ENCODE measurements at places on chromosomes 12 and 14.
A peak's percentile ranks its signal among the peaks of the same experiment; 100 is the strongest.

DNA sequence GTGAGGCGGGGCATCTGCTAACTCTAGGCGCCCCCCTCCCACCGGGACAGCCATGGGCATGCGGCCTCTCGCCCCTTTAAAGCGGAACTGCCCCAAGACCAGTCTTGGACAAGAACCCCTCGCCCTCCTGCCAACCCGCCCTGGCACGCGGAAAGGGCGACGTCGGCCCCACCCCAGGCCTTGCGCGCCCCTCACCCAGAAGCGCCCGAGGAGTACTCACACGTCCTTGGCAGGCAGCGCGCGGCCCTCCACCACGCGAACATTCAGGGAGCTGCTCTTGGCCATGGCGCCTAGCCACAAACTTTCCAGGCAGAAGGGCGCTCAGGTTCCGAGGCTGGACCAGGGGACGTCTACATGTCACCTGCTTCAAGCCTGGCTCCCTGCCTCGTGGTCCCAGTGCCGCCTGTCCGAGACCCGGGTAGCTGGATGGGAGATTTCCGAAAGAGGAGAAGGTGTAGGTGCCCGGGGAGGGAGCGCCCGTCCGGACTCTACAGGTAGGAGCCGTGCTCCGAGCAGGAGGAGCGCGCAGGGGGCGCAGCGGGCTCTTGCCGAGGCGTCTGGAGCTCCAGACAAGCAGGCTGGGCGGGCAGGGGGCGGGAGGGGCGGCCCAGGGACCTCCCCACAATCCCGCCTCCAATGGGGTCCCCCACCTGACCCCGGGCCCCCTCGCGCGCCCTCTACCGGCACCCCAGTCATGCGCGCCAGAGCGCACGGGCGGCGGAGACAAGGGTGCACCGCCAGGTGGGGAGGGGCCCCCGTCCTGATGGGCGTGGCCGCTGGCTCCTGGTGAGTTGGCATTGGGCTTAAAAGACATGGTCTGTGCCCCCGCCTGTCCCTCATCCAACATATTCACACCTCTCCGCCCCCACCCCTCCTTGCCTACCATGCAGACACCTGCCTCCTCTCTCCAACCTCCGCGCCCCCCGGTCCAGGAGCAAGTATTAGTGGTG is at the start of gene RASAL1:
TSS of gene RASAL1 (minus strand) at position 584 of the 950 bp plus-strand sequence. CDS start at position 285, 299 bp downstream.
- DNase-seq = peak; percentile 80

DNA sequence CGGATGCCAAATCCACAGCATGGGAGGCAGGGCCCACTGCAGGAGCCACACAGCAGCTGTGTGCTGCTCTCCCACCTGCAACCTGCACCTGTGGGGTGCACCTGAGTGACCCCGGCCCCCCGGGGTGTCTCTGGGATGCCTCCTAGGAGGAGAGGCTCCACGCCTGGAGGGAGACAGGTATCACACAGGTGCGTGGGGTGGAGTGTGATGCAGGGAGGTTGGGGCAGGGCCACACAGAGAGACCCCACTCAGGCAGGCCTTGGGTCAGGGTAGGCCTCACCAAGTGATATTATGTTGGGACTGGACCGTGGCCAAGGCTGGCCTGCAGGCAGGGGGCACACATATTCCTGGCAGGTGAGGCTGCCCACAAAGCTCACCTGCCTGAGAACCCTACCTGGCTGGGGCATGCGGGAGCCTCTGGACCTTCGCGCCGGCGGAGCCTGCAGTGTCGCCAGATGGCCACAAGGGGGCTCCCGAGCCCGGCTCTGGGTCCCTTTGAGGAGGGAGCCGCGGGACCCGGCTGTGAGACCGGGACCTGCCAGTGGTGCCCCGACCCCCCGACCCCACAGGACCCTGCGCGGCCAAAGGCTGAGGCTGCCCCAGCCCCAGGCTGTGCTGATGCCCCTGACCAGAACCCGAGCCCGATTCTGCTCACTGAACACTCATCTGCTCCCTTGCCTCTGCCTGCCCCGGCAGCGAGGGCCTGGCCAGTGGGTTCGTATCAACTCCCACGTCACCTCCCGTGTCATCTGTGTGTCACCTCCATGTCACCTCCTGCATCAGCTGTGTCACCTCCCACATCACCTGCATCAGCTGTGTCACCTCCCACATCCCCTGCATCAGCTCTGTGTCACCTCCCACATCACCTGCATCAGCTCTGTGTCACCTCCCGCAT is 11.4 kb downstream of the TMEM121 start:
- DNase-seq = peak; percentile 68

- no peak for DNase-seq
Observed at GRCh38 chr14:38255408-38255672, 553 bp downstream of the CLEC14A start.

DNA sequence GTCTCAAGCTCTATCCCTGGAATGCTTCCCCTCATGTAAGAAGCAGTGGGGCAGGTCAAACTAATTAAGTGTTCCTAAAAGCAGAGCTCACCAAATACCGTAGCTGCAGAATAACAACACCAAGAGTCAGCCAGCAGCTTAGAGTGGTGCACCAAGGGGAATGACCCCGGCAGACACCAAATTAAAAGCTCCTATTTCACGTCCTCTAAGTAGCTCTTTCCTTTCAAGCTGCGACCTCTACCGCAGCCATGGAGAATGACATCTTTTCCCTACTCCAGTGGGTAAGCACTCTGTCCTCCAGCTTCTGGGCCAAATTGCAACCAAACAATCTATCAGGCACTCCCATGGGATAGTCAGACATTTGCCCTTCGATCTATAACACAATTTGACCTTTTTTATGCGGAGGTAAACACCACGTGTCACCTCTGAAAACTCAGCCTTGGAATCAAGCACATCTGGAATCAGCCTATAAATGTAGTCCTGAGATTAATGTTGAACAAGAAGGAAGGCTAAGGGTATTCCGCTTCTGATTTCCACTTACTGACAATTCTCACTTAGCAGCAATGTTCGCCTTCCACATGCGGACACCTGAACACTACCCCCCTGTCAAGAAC is 67.6 kb upstream of the CDKN3 start:
- DNase-seq = peak; percentile 31

GRCh38 chr14:24317141-24317928 is 6.0 kb downstream of the LTB4R start:
- DNase-seq = no peak

DNA sequence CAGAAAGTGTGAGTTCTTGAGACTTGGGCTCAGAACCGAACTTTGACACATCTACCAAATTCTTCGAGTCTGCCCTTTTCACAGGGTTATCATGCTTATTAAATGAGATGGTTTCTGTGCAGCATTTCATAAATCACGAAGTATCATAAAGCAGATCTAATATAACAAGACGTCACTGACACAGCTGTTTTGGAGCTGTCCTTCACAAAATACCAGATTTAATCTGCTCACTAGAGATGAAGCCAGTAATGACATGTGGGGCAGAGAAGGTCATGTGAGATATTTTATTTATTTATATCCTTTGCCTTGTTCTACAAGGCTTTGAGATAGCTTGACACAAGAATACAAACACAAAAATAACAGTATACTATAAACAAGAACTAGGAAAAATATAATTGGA is 127.0 kb downstream of the RPAP3 start:
- no peak for DNase-seq

DNA sequence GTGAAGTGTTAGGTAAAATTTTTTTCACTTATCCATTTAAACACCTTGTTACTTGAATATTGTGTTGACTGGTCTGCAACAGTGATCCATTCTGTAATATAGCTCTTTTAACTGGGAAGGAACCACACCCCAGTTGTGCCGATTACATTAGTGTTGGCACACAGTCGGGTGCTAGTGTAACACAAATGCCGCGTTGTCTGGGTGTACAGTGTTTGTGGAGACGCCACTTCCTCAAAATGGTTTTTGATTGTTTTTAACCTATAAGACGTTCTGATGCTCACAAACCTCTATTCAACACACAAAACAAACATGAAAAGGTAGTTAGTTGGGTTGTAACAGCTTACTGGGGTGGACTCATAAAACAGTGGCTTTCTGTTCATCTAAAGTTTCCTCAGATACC is 48.0 kb upstream of the TRAF3 start:
- DNase-seq = no peak

- DNase-seq = no peak
Observed at GRCh38 chr14:30798516-30798915, 75.8 kb upstream of the COCH start.

- no peak for DNase-seq
Observed at GRCh38 chr12:103468837-103469236, 26.9 kb downstream of the C12orf42 start.

DNA sequence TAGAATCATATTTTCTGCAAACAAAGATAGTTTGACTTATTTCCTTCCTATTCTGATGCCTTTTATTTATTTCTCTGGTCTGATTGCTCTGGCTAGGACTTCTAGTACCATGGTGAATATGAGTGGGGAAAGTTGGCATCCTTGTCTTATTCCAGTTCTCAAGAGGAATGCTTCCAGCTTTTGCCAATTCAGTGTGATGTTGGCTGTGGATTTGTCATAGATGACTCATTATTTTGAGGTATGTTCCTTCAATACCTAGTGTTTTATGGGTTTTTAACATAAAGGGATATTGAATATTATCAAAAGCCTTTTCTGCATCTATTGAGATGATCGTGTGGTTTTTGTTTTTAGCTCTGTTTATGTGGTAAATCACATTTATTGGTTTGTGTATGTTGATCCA is 139.4 kb upstream of the CNTN1 start:
- DNase-seq = no peak

DNA sequence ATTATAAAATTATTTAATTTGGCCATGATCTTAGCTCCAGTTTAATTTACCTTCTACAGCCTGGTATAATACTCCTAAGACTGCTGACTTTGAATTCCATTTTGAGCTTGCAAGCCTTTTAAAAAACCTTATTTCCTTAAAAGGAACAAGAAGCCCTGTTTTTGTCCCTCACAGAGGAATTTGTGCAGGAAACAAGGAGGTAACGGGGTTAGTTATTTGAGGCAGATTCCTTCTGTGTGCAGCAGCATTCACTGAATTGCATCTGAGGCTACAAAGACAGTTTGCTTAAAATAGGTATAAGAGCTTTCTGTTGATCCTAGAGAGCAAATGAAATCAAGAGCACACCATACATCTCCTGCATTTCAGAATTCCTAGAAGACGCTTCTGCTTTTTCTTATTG is 403.3 kb upstream of the PRICKLE1 start:
- no peak for DNase-seq

DNA sequence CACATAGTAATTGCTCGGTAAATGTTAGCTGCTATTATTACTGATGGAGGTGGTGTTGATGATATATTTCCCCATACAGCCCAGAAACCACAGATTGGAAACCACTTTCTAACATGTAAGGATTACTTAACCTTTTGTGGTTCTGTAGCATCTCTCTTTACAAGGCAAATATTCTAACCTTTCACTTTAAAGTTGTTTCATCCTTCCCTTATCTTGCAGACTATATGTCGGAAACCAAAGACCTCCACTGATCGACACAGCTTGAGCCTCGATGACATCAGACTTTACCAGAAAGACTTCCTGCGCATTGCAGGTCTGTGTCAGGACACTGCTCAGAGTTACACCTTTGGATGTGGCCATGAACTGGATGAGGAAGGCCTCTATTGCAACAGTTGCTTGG is 75.8 kb downstream of the FRMD6 start:
- DNase-seq = no peak

- DNase-seq = no peak
Observed at GRCh38 chr14:102320671-102321455, 1.3 kb downstream of the ZNF839 start.

DNA sequence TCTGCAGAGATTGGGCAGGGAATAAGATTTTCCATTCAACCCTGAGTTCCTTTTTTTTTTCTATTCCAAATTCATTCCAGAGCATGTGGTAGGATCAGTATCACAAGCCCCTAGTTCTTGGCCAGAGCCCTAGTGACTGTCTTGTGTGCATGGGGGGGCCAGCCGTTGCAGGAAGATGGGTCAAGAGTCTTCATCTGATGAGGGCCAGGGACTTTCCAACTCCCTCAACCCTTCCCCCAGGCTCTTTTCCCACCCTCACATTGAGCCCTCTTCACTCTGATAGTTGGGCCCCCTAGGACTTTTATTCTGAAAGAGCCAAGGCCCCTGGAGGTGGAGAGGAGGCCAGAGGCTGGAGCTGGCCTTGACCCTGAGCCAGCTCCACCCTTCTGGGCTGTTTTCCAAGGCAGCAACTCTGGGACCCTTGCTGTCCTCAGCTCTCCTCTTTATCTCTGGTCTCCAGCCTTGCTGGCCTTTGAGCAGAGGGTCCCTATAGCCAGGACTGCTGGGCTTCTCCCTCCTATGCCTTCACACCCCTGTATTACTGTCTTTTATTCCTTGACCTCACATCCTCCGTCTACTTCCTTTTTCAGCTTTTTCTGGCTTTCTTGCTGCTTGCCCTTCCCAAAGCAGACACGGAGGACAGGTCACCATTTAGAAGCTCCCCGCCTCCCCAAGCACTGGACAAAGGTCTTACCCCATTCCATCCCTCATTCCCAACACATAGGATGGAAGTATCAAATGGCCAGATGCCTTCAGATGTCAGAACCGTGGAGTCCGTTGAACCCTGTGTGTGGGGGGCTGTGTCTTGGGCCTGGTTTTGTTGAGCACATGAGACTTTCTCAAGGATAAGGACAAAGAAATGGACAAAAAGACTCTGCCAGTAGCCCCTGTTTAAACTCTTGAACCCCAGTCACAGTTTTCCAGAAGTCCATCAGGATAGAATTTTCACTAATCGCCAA is 5.6 kb downstream of the RBP5 start:
- DNase-seq = no peak

DNA sequence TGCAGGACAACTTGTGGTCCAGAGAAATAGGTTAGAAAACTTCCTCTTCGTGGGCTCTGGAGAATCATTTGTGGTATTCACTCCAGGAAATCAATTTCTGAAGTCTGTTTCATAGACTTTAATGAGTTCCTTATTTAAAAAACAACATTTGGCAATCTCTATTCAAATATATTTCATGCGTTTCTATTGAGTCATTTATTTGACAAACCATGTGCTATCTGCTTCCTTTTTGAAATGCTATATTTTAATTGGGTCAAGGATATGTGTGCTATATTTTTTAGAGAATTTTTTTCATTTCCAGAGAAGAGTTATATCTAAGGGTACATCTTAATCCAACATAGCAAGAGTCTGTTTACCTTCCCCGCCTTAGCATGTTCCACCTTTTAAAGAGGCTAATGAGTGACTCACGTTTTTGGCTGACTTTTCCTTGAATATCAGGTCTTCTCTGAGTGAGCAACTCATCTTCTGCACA is 252.4 kb upstream of the EGLN3 start:
- DNase-seq = no peak

DNA sequence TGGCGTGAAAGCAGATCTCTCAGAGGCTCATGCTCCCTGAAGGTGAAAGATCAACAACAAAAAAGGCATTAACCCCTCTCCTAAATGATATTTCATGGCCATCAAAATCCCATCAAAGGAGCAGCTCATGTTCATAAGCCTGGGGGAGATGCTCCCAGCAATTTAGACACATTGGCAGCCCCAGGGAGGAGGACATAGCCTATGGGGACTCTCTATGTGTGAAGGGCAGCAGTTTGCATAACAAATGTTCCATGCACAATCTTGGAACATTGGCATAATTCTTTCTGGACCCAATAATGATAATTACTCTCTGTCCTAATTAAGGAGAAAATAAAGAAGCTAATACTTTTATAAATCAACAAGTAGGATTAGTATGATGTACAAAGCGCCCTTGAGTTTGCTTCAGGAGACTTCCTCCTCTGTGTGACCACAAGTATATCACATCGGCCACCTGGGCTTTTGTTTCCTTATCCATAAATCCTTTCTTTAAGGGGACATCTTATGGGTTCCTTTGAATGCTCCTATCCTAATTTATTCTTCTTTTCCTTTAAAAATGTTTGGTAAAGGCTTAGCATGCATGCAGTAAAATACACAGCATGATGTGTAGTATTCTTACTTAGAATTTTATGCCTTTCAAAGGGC is 161.9 kb upstream of the PLEKHG7 start:
- no peak for DNase-seq

GRCh38 chr12:27652174-27652763 is 44.0 kb upstream of the REP15 start:
- peak; percentile 63 for DNase-seq

- no peak for DNase-seq
Observed at GRCh38 chr14:45181329-45181728, 45.6 kb downstream of the FANCM start.

Data from NCI-H1417 (cell line).